Gastrocnemius medialis (tissue), 4 donors: ENCODE measurements at places on chromosomes 5 and 9.

- no peak for DNase-seq
- no peak overlapping the region for H3K4me3 ChIP-seq
- no peaks in the 10 kb centered on the region for H3K27me3 ChIP-seq
These were observed 142.3 kb upstream of the ANKH start for GRCh38 chr5:15013654-15014463.

- H3K4me3 ChIP-seq = no peak overlapping the region
- no peak overlapping the region for H3K27ac ChIP-seq
- peaks cover 38% of the 10 kb centered on the region for H3K27me3 ChIP-seq
- no peaks in the 10 kb centered on the region for H3K4me1 ChIP-seq
- no peak for DNase-seq
These were observed 32.6 kb downstream of the NKX2-5 start for GRCh38 chr5:173202266-173202875.

- H3K36me3 ChIP-seq = no peaks in the 10 kb centered on the region
- H3K27me3 ChIP-seq = no peaks in the 10 kb centered on the region
- no peaks in the 10 kb centered on the region for H3K4me1 ChIP-seq
These were observed 140.3 kb upstream of the RASA1 start for GRCh38 chr5:87127426-87127825.

GRCh38 chr9:116959809-116960208 is 272.7 kb downstream of the TRIM32 start:
- H3K4me3 ChIP-seq = no peak overlapping the region
- no peaks in the 10 kb centered on the region for H3K27me3 ChIP-seq
- no peaks in the 10 kb centered on the region for H3K36me3 ChIP-seq
- DNase-seq = no peak
- no peak overlapping the region for H3K27ac ChIP-seq

- H3K4me3 ChIP-seq = no peak overlapping the region
- no peaks in the 10 kb centered on the region for H3K27me3 ChIP-seq
- DNase-seq = no peak
- no peaks in the 10 kb centered on the region for H3K36me3 ChIP-seq
These were observed 226.9 kb downstream of the MSX2 start for GRCh38 chr5:174951151-174951780.

GRCh38 chr9:127308652-127309434 is 44.3 kb downstream of the GARNL3 start:
- no peak overlapping the region for H3K4me3 ChIP-seq
- peaks cover 39% of the 10 kb centered on the region for H3K4me1 ChIP-seq
- H3K36me3 ChIP-seq = no peaks in the 10 kb centered on the region
- H3K27me3 ChIP-seq = no peaks in the 10 kb centered on the region

DNA sequence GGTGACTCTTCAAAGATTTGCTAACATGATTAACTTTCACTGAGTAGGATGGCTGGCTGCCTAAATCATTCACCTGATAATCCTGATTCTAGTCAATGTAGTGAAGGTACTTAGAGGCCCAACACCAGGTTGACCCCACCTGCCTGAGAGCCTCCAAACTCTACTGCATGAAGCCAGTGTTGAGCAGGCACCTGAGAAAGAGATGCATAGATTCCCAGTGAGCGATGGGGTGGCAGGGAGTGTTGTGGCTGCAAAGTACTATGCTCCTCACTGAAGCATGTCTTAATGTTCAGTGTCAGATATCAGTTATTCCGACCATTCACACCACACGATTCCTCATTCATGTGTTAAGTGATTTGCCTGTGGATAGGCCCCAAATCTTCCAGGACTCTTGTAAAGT is 804.4 kb downstream of the TLE4 start:
- no peak overlapping the region for H3K27ac ChIP-seq
- no peak overlapping the region for H3K4me3 ChIP-seq
- no peaks in the 10 kb centered on the region for H3K36me3 ChIP-seq
